ENCODE measurements at places on chromosomes 3 and 15.

- DNase-seq: peak; percentile 79
Observed at GRCh38 chr3:37054370-37054769, 61.1 kb downstream of the MLH1 start.

DNA sequence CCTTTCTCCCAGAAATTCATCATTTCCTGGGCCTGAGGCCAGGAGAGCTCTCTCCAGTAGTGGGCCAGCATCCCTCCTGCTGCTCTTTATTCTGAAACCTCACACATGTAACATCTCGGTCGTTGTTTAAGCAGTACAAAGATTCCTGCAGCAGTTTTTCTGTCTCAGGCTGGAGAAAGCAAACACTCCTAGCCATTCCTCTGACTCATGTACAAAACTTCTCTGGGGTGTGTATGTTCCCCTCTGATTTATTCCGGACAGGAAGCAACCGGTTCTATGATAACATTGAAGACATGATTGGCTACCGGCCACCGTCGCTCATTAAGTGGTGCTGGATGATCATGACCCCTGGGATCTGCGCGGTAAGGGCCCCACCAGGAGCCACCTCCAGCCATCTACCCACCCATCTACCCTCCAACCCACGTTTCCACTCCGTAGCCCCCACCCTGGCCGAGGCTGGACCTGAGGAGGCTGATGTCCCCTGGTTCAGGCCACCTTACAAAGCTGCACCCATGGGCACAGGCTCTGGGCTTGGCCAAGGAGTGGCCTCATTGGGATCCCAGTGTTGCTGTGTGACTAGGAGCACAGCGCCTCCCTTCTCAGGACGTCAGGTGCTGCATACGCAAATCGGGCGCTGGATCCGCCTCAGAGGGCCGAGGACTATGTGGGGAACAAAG is 58.6 kb upstream of the SLC6A1 start:
- DNase-seq: peak; percentile 65

DNA sequence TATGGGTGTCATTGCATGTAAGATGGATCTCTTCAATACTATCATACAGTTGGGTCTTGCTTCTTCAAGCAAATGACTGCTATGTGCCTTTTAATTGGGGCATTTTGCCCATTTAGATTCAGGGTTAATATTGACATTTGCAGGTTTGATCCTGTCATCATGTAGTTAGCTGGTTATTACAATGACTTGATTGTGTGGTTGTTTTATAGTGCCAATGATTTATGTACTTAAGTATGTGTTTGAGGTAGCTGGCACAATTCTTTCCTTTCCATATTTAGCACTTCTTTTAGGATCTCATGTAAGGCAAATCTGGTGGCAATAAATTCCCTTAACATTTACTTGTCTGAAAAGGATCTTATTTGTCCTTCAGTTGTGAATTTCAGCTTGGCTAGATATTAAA is 267.5 kb downstream of the VGLL3 start:
- no peak for DNase-seq

DNA sequence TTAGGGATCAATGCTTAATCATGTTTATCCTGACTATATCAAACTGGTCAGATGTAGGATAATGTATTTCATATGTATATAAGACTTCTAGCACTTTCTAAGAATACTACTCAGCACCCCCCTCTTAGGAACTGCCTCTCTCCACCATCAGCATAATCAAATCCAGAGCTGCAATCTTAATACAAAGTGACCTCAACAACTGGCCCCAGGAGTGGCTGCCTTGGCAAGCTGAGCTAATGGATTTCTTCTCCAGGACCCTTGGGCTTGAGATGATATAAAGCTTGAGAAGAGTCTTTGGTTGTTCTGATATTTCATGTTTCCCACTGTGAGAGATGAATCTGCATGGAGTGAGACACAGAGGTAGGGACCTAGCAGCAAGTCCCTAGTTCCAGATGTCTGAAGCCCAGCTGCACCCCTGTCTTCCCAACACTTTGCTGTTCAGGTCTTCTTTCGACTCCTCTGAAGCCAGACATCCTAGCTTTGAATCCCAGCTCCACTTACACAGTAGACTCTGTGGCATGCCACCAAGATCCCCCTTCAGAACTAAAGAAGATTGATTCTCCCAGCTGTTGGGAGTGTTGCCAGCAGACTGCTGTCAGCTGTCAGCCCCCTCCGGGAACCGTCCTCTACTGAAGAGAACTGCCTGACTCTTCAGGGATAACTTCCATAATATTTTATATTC is 309.3 kb upstream of the UBE2E2 start:
- DNase-seq: no peak

DNA sequence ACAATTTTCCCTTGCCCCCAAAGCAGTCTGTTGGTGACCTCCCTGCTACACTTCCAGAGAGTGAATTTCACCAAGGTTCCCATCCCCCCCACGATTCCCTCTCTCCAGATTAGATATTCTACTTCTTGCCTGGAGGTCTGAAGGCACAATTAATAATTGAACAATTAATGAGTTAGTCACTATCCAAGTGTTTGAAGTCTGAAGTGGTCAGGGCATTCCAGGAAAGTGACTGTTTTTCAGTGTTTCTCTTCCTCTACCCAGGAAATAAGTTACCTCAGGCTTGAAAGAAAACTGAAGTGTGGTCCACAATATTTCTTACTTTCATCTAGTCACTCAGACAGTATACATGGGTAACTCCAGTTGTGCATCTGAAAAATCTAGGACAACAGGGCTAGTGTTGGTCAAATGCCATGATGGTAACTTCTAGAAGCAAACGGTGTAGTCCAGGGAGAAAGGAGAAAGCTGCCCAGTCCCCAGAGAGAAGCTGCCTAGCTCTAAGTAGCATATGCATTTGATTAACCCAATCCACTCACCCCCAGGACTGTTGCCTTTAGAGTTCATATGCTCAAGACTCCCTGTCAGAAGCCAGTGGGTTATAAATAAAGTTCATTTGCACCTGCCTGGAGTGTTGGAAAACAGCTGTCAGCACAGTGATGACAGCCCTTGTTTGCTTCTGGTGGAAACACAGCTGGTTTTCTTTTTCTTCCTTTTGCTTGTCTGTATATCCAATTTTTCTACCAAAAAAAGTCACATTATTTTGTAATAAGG is 2.3 kb upstream of the TM4SF4 start:
- no peak for DNase-seq

DNA sequence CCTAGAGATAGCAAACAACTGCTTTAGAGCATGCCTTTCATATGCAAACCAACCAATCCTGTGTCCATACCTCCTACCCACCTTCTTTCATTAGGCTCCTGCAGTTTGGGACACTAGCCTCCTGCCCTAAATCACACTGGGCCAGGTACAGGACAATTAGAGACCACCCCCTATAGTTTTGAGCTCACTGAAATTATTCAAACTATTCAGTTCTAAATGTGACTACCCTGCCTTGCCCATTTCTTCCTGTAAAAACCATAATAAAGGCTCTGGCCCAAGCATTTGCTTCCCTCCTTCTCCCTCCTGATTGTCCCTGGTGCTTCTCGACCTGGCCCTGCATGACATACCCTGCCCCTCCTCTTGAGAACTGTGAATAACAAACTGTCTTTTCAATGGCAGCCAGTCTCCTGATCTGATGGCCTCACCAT is 31.4 kb upstream of the LRIG1 start:
- no peak for DNase-seq

DNA sequence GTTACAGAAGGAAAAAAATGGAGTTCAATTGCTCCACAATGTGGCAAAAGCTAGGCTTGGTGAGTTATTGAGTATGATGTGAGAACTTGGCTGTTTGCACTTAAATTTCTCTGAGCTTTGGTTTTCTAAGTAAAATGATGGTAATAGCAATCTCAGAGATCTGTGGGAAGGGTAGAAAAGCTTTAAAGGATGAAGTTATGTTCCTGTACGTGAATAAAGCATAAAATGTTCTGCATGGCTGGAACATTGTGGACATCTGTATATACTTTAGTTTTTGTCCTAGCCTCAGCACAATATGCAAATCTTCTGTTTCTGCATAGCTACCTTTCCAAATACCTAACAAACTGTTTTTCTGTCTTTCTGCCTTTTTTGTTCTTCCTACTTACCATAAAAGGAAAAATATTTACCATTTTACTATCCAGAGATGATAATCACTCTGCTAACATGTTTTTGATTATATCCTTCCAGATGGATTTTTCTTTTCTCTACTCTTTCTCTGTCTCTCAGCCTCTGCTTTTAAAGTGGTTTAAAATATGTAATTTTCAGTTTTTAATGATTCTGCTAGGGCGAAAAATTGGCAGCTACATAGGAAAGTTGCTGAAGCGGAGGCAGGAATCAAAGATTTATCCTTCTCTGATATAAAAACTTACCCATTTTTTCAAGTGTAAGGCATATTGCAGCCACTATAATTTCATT is 188.1 kb downstream of the FNDC3B start:
- no peak for DNase-seq

- no peak for DNase-seq
Observed at GRCh38 chr3:190684776-190685175, 170.9 kb downstream of the IL1RAP start.

- DNase-seq: no peak
Observed at GRCh38 chr3:156098437-156099035, 21.8 kb upstream of the KCNAB1 start.

GRCh38 chr15:68052431-68052830 is 1.7 kb upstream of the PIAS1 start:
- DNase-seq: no peak

All from dermis blood vessel endothelial cell (primary cell).